Spleen (tissue), 13 donors: ENCODE measurements at places on chromosomes 12 and 14. TPM values are rescaled to one million over a fixed set of nuclear protein-coding genes. Genes with fewer than 3 reads are reported as not detected.

Gene ANG
- 10.2 TPM for total RNA-seq

Gene RIPK3
- 33.6 TPM for total RNA-seq

Gene EIF2S3B
- total RNA-seq, result 1.3 TPM

Gene AKAP5
- total RNA-seq, result 2.9 TPM

Gene CLEC14A
- 27.4 TPM for total RNA-seq

Gene DDN
- 0.25 TPM for total RNA-seq

Gene KRT85
- total RNA-seq, result not detected

Gene RASSF9
- 2.6 TPM for total RNA-seq

DNA sequence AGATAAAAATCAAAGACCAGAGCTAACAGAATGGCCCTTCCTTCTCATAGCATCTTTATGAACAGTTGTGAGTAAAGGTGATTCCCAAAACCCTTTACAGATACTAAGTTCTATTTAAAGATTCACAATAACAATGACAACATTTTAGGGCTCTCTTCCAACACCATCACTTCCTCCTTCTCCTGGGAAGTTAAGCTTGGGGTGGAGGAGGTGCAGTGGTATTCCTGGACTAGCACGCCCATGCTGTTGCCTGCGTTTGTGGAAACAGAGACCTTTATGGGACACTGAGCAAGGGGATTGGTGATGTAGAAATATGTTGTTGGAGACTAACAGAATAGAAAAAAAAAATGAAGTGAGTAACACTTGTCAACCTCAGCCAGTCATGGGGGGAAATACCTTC is 22.5 kb downstream of the SYNE2 start:
- H3K27ac ChIP-seq, result peak overlapping the region; percentile 20
- H3K4me3 ChIP-seq, result no peak overlapping the region

- H3K4me1 ChIP-seq, result peaks cover 23% of the 10 kb centered on the region
- no peak for DNase-seq
- H3K27ac ChIP-seq, result no peak overlapping the region
- H3K4me3 ChIP-seq, result no peak overlapping the region
Measured at GRCh38 chr14:61668282-61668681, 27.0 kb upstream of the HIF1A start.

DNA sequence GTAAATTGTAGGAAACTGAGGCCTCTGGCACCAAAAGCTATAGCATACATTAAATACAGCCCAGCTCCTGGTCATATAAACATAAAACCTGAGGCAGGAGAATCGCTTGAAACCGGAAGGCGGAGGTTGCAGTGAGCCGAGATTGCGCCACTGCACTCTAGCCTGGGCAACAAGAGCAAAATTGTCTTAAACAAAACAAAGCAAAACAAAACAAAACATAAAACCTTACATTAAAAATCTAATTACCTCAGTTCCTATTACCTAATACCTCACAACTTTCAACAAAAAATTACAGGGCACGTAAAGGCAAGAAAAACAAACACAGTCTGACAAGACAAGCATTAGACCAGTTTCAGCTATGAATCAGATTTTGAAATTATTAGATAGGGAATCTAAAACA is 36.7 kb downstream of the TMEM116 start:
- H3K4me3 ChIP-seq, result no peak overlapping the region
- DNase-seq, result no peak
- no peaks in the 10 kb centered on the region for H3K36me3 ChIP-seq
- no peaks in the 10 kb centered on the region for H3K4me1 ChIP-seq
- no peaks in the 10 kb centered on the region for H3K27me3 ChIP-seq

DNA sequence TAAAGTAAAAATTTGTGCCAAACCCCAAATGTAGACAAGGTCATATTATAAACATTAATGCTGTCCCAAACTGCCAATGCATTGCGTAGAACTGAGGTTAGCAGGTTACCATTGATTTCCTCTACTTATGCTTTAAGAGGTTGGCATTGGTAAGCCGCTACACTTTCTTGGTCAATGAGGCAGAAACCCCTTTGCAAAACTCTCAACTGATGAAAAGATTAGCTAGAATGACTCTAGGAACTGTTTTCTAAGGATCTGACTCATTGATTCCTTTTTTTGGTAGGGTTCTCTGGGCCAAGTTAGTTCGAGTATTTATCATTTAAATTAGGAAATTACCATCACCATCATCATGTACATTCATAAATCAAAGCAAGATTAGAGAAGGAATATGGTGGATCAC is 44.6 kb downstream of the HMGA2 start:
- no peaks in the 10 kb centered on the region for H3K4me1 ChIP-seq
- H3K36me3 ChIP-seq, result no peaks in the 10 kb centered on the region
- H3K4me3 ChIP-seq, result no peak overlapping the region
- H3K27ac ChIP-seq, result no peak overlapping the region

GRCh38 chr14:69199786-69200185 is 8.5 kb downstream of the EXD2 start:
- no peaks in the 10 kb centered on the region for H3K4me1 ChIP-seq
- H3K36me3 ChIP-seq, result no peaks in the 10 kb centered on the region
- no peak overlapping the region for H3K27ac ChIP-seq

DNA sequence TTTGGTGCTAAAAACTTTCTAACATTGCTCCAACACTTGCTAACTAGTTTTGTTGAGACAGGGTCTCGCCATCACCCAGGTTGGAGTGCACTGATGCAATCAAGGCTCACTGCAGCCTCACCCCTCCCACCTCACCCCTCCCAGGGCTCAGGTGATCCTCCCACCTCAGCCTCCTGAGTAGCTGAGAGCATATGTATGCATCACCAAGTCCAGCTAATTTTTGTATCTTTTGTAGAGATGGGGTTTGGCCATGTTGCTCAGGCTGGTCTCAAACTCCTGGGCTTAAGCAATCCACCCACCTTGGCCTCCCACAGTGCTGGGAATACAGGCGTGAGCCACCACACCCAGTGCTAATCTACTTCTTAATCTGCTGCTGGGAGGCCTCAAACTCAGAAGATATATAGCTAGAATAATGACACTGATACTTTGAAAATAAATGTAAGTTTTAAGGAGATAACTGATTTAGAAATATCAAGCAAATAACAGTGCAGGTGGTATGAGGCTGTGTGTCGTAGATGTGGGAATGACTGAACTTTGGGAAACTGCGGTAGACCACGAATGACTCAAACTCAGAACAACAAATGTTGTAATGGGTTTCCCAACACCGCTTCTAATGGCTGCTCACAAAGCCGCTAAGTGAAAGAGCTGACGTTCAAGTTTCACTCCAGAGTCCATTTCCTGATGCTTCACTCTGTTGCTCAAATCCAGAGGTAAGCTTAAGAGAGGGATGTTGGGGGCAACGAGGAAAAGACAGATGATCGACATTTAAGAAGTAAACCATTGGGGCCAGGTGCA is 10.0 kb downstream of the TMCC3 start:
- H3K27me3 ChIP-seq, result no peaks in the 10 kb centered on the region
- H3K4me3 ChIP-seq, result no peak overlapping the region
- H3K4me1 ChIP-seq, result peaks cover 39% of the 10 kb centered on the region
- H3K36me3 ChIP-seq, result no peaks in the 10 kb centered on the region
- no peak for DNase-seq

- no peaks in the 10 kb centered on the region for H3K36me3 ChIP-seq
- H3K4me1 ChIP-seq, result no peaks in the 10 kb centered on the region
- H3K27ac ChIP-seq, result no peak overlapping the region
- no peak for DNase-seq
- no peaks in the 10 kb centered on the region for H3K27me3 ChIP-seq
- H3K4me3 ChIP-seq, result no peak overlapping the region
Measured at GRCh38 chr12:69073035-69073434, 140.1 kb upstream of the CPM start.

GRCh38 chr14:70237710-70238109 is 49.0 kb upstream of the SLC8A3 start:
- H3K4me3 ChIP-seq, result no peak overlapping the region
- no peaks in the 10 kb centered on the region for H3K4me1 ChIP-seq
- peaks cover 25% of the 10 kb centered on the region for H3K27me3 ChIP-seq
- no peak for DNase-seq

DNA sequence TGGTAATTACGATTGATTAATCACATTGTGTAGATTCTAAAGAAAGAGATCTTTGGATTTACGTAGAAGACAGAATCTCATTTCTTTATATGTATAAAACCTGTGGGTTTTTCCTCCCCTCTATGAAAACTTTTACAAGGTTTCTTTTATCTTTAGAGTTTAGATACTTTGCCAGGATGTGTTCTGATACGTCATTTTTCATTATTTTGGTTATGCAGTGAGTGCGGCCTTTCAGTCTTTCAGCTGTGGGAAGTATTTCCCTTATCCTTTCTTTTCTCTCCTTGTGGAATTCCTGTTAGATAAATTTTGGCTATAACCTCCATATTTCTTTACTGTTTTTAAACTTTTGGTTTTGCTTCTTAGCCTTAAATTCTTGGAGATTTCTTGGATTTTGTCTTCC is 92.7 kb downstream of the TTLL5 start:
- no peak overlapping the region for H3K27ac ChIP-seq
- H3K4me3 ChIP-seq, result no peak overlapping the region
- H3K36me3 ChIP-seq, result peaks cover 9% of the 10 kb centered on the region
- no peak for DNase-seq
- no peaks in the 10 kb centered on the region for H3K27me3 ChIP-seq

DNA sequence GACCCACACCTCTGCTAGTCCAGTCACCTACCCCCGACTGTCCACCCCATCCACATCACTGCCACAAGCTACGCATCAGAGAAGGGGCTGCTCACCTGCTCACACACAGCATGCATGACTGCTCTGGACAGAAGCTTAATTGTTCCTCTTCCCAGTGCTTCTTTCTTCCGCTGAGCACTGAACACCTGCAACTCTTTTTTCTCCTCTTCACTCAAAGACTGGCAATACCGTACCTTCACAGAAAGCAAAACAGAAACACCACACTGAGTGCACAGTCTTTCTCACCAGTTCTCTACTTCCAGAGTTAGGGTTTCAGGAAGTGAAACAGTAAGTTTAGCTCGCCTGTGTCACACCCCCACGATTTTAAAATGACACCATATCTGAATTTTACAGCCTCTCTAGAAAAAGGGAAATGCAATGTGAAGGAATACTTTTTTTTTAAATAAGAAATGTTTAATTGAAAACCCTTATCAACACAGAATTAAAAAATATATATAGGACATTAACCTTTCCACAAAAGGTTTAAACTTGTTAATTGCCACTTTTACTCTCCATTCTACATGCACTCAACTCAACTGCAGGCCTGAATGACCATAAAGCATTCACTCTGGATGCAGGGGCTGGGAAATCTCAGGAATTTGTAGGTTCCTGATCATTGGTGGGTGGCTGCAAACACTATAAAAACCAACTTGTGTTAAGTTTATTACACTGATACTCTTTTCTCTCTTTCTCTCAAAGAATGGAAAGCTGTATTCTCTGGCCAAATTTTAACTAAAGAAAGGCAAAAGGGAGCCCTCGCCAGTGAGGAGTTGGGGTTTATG is 120.0 kb downstream of the PRICKLE1 start:
- H3K4me3 ChIP-seq, result peak overlapping the region; percentile 18
- DNase-seq, result no peak
- peaks cover 71% of the 10 kb centered on the region for H3K4me1 ChIP-seq
- no peaks in the 10 kb centered on the region for H3K27me3 ChIP-seq
- peaks cover 19% of the 10 kb centered on the region for H3K36me3 ChIP-seq
- peak overlapping the region; percentile 81 for H3K27ac ChIP-seq

GRCh38 chr12:104121001-104121400 is 17.0 kb downstream of the NFYB start:
- H3K27ac ChIP-seq, result no peak overlapping the region
- H3K4me3 ChIP-seq, result no peak overlapping the region
- no peaks in the 10 kb centered on the region for H3K27me3 ChIP-seq
- H3K36me3 ChIP-seq, result no peaks in the 10 kb centered on the region
- H3K4me1 ChIP-seq, result peaks cover under 1% of the 10 kb centered on the region

DNA sequence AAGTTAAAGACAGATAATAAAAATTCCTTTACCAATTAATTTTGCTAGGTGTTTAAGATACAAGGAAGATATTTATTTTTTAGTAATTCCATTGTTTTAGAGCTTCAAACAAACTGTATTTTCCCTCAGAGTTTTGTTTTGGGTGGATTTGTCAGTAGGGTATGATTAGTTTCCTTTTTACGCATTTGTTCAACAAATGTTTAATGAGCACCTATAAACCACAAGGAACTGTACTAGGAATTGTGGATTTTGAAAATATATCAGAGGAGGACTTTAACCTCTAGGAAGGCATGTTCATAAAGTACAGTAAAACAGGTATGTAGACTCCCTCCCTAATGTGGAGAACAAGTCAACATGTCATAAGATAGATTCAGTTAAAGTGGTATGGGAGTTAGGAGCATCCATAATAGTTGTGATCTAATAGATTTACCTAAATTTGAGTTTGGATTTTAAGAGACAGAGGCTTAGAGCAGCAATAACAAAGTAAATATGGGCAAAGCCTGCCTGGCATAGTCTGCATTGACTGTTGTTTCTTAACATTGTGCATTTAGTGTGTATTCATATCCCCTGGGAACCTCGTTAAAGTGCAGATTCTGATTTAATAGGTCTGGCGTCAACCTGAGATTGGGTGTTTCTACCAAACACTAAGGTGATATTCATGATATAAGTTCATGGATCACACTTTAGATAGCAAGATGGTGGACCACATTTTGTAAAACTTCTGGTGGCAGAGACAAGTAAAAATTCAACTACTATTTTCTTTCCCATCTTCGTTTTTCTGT is 232.0 kb downstream of the ERC1 start:
- no peaks in the 10 kb centered on the region for H3K36me3 ChIP-seq
- H3K4me1 ChIP-seq, result no peaks in the 10 kb centered on the region
- DNase-seq, result no peak
- H3K27me3 ChIP-seq, result no peaks in the 10 kb centered on the region
- H3K4me3 ChIP-seq, result no peak overlapping the region
- no peak overlapping the region for H3K27ac ChIP-seq

GRCh38 chr12:89709157-89709994 is 738 bp upstream of the ATP2B1 start:
- peak; percentile 99 for DNase-seq
- H3K4me1 ChIP-seq, result peaks cover 36% of the 10 kb centered on the region
- H3K27me3 ChIP-seq, result no peaks in the 10 kb centered on the region

DNA sequence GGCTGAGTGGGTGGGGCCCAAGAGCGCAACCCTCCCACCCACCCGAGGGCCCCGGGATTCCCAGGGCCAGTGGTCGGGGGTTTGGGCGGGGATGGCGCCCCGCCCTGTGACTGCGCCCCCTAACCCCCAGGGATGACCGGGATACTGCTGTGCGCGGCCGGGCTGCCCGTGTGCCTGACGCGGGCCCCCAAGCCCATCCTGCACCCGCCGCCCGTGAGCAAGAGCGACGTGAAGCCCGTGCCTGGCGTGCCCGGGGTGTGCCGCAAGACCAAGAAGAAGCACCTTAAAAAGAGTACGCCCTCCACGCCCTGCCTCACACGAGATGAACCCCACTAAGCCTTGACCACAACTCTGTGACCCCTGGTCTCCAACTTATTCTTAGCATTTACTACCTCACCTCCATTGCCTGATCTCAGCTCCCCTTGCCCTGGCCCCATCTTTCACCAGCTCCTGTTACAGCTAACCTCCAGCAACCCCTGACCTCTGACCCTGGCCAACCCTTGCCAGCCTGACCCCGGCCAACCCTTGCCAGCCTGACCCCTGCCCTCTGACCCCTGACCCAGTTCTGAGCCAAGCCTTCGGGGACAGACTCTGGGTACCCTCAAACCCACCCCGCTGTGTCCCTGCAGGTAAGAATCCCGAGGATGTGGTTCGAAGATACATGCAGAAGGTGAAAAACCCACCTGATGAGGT is 37.0 kb downstream of the DTX1 start:
- peaks cover 57% of the 10 kb centered on the region for H3K4me1 ChIP-seq
- peaks cover 21% of the 10 kb centered on the region for H3K36me3 ChIP-seq
- H3K27me3 ChIP-seq, result no peaks in the 10 kb centered on the region
- no peak overlapping the region for H3K4me3 ChIP-seq
